ENCODE measurements at places on chromosomes 12 and 14.

DNA sequence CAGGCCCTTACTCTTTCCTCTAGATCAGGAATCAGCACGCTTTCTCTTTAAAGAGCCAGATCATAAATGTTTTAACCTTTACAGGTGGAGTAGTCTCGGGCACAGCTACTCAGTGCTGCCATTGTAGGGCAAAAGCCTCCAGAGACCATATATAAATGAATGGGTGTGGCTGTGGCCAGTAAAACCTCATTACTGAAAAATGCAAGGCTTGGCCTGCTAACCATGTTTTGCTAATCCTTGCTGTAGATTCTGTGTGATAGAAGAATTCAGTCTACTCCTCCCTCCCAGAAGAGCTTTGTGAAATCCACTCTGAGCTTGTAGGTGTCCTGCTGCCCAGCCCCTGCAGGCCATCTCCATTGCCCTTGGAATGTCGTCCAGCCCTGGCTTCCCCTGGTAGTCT is 58.1 kb downstream of the HSP90AA1 start:
- DNase-seq, result peak; percentile 22

DNA sequence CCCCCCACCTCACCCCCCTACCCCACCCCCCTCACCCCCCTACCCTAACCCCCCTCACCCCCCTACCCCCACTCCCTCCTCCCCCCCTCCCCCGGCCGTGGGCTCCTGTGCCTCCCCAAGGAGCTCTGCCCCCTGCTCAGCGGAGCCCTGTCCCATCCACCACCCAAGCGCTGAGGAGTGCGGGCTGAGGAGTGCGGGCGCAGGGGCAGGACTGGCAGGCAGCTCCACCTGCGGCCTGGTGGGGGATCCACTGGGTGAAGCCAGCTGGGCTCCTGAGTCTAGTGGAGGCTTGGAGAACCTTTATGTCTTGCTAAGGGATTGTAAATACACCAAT is 2.3 kb upstream of the JPH4 start:
- DNase-seq, result no peak

DNA sequence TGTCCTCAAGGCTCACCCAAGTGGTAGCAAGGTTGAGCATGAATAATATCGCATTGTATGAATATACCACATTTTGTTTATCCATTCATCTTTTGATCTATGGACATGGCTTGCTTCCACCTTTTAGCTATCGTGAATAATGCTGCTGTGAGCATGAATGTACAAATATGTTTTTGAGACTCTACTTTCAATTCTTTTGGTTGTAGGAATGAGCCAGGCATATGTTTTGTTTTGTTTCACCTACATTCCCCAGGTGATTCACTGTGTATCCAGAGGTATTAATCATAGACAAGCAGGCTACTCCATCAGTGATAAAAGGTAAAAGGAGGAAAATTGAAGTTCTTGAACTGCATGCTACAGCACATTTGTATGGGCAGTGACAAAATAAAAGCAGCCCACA is 35.8 kb downstream of the CDKL1 start:
- DNase-seq, result no peak

- DNase-seq, result no peak
These were observed 18.3 kb downstream of the VWF start for GRCh38 chr12:6106218-6106617.

DNA sequence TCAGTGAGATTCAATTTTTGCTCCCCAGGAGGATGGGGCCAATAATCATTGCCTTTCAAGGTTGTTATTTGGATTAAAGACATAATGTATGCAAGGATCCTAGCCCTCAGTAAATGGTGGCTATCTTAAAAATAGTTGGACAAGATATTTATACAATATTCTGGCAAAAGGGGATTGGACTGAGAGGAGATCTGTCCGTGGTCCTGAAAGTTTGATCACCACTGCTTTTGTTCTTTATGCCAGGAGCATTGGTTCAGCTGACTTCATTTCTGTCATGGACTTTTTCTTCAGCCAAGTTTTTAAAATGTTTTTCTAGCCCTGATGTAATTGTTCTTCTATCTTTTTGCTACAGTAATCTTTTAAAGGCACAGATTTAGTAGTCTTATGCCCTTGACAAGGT is 70.2 kb upstream of the TCL1A start:
- peak; percentile 41 for DNase-seq

DNA sequence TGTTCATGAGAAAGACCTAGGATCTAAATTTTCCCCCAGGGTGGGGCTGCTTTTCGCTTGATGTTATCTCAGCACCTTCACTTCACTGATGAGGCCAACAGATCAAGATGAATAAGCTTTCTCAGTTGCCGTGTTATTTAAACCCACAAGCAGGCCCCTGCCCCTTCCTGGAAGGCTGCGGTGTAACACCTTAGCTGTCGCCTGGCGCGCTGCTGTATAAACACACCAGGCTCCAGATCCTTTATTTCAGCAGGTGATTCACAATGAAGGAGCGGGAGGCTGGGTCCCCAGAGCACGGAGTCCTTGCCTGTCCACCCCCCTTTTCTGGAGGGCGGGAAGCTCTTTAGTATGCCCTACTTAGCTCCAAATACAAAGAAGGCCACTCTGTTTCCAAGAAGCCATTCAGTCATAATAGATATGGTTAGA is 515.4 kb downstream of the FUT8 start:
- no peak for DNase-seq

DNA sequence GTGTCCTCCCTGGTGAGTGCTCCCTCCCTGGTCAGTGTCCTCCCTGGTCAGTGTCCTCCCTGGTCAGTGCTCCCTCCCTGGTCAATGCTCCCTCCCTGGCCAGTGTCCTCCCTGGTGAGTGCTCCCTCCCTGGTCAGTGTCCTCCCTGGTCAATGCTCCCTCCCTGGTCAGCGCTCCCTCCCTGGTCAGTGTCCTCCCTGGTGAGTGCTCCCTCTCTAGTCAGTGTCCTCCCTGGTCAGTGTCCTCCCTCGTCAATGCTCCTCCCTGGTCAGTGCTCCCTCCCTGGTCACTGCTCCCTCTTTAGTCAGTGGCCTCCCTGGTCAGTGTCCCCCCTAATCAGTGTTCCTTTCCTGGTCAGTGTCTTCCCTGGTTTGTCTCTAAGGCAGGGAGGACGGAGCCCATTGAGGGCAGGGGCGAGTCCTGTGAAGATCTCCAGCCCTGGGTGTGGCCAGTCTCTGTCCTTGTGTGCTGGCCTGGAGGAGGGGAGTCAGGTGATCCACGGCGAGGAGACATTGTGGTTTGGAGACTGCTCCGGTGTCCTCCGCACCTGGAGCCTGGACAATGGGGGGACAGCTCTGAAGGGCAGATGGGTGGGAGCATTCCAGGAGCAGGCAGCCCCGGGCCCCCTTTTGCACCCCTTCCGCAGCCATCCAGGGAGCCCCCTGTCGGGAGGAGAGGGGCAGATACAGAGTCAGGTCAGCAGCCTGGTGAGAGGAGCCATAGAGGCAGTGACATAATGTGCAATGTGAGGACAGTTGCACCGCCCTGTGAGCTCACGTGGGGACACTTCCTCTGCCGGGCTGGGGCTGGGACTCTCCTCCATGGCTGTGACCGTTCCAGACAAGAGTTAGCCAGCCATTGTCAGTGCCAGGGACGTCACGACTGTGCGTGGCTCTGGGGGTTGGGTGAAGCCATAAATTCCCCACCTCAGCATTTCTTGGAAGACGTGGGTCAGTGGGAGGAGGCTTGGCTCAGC is 93.4 kb downstream of the ADGRD1 start:
- DNase-seq, result no peak

DNA sequence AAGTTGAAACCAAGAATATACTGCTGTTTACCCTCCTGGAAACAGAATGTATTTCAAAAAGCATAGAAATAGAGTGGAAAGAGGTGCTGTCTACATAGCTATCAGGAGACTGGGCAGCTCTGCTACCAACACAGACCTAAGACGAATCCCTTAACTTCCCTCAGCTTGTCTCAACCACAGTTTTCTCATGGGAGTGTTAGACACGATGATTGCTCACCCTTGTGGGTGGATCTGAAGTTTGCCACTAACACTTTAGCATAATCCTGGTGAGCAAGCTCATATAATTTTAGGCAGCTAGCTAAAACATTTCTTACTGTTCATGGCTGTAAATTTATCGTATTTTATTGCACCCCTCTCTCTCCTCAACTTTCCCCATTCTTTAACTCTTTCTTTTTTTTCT is 38.5 kb downstream of the C12orf75 start:
- peak; percentile 78 for DNase-seq

All from umbilical cord (tissue), 2 donors.